ENCODE measurements at places on chromosomes 1 and 21. TPM values are rescaled to one million over a fixed set of nuclear protein-coding genes. Genes with fewer than 3 reads are reported as not detected.
A peak's percentile ranks its signal among the peaks of the same experiment; 100 is the strongest.

- peak; percentile 55 for DNase-seq
Observed at GRCh38 chr1:220680085-220680687, 10.0 kb upstream of the C1orf115 start.

- no peak for DNase-seq
Observed at GRCh38 chr1:217139513-217139912, 416.3 kb upstream of the ESRRG start.

DNA sequence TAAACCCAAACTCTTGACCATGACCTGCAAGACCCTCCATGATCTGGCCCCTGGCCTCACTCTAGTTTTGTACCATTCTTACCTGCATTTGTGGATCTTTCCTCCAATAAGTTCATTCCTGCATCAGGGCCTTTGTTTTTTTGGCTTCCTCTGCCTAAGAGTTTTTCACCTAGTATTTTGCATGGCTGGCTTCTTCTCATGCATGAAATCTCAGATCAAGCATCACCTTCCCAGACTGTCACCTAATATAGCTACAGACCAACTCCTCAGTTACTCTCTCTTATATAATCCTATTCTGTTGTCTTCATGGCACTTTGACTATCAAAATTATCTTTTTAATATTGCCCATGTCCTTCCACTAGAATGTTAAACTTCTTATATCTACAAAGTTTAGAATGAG is 54.2 kb downstream of the BTBD8 start:
- DNase-seq = no peak

- DNase-seq = no peak
Observed at GRCh38 chr1:152034324-152034653, 2.5 kb downstream of the S100A11 start.

DNA sequence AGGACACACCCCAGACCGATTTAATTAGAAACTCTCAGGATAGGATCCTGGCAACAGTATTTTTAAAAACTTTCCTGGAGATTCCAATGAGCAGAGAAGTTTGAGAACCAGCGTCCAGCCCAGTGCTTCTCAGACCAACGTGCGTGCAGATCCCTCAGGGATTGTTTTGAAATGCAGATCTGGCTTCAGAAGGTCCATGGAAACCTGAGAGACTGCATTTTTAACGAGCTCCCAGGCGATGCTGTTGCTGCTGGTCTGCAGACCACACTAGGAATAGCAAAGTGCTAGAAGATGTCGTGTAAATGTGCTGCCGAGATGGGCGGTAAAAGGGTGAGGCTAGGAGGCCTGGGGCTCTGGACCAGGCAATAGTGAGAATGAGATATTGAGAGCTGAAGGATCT is 18.4 kb upstream of the CASQ1 start:
- DNase-seq = no peak

GRCh38 chr1:9143250-9143649 is 14.3 kb upstream of the GPR157 start:
- DNase-seq = no peak

DNA sequence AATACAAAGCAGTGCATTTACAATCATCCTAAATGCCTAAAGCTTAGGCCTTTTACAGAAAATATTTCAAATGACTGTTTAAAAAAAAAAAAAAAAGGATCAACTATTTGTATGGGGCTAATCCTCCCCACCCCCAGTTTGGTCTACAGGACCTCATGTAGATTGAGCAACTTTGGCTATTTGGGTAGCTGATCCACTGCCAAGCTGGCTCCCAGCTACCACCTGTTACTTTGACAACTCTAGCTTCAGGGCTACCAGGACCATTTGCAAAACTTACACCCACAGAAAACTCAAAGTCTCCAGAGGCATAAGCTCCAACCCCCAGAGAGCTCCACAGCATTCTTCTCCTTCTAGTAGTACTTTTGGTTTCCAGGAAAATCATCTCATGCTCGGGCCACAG is 29.4 kb downstream of the JAK1 start:
- no peak for DNase-seq

DNA sequence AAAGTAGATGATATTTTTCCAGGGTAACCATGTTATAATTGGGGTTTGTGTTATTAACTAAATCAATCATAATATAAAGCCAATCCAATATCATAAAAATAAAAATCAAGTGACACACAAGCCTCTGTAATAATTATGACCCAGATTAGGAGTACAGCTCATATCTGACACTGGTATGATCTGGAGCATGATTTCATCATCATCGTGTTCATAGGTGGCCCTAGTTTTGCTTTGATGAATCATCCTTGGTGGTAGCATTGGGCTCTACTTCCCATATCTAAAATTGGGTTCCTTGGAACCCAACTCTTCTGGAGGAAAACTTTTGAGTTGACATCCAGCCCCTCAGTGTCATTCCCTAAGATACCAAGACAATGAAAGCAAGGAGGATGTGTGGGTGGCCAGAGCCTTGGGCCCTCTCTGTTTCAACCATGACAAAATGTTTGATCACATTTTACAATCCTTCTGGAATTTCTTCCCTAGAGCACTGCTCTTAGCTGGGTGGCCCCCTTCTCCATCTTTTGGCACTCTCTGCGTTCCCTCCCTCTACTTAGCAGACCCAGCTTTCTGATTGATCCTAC is 37.0 kb upstream of the ENAH start:
- peak; percentile 86 for DNase-seq

- DNase-seq = peak; percentile 33
Observed at GRCh38 chr1:177181631-177182291, 11.0 kb downstream of the BRINP2 start.

GRCh38 chr21:27564684-27565301 is 597.9 kb upstream of the ADAMTS5 start:
- peak; percentile 55 for DNase-seq

- DNase-seq = no peak
Observed at GRCh38 chr1:66791621-66792610, 9.2 kb downstream of the INSL5 start.

GRCh38 chr1:50123071-50123470 is 14.4 kb downstream of the ELAVL4 start:
- no peak for DNase-seq

GRCh38 chr1:11320153-11320936 is 47.3 kb downstream of the UBIAD1 start:
- no peak for DNase-seq

GRCh38 chr1:221308534-221309511 is 429.6 kb downstream of the HLX start:
- no peak for DNase-seq

- peak; percentile 63 for DNase-seq
Observed at GRCh38 chr1:109667452-109668122, at the start of gene GSTM2. Gene GSTM2 (plus strand): TSS chr1:109668057. CDS start chr1:109668116, 59 bp downstream.

- DNase-seq = peak; percentile 57
Observed at GRCh38 chr1:157505481-157506272, 46.6 kb downstream of the FCRL5 start.

DNA sequence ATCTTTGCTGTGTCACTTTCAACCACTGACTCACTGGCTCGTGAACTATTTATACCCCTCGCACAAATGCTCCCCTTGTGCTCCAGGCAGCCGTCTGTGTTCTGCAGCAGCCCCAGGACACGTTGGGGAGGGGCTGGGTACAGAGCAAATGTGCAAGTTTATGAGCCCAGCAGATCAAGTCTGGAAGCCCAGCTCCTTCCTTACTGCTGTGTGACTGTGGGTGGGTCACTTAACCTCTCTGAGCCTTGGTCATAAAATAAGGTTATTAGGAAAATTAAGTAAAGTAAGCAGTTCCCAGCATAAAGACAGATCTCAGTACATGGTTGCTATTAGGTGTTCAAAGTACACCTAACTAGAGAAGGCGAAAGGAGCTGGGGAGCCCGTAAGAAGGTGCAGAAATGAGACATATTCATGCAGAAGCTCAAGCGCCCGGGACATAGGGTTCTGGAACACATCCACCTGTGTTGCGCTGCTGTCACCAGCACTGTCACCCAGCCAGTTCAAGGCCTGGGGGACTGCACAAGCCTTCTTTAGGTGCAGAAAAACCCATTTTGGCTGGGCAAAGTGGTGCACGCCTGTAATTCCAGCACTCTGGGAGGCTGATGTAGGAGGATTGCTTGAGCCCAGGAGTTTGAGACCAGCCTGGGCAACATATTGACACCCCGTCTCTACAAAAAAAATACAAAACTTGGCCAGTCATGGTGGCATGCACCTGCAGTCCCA is 13.8 kb downstream of the EFHD2 start:
- DNase-seq = no peak

DNA sequence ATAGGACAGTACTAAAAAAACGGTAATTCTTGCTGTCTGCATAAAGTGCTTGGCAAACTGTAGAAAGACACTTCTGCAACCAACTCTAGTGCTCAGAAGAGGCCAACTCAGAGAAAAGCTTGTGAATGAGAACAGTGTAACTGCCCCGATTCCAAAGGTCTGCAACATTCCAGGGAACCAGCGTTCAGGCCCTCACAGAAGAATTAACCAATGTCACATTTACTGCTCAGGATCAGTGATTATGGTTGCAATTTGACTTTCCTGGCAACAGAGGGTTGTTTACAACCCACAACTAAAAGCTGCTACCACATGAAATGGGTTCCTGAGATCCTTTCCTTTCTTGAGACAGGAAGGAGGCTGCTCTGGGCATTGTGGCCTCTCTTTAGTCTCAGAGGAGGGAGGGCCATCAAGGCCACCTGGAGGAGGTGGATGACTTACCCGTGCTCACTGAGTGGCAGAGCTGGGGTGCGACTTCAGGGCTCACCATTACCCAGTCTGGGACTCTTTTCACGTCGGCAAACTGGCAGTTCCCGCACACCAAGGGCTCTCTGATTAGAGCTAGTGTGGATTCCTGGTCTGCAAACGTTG is 15.3 kb downstream of the SRSF4 start:
- DNase-seq = no peak

GRCh38 chr1:56553046-56553445 is 26.3 kb downstream of the PLPP3 start:
- no peak for DNase-seq

DNA sequence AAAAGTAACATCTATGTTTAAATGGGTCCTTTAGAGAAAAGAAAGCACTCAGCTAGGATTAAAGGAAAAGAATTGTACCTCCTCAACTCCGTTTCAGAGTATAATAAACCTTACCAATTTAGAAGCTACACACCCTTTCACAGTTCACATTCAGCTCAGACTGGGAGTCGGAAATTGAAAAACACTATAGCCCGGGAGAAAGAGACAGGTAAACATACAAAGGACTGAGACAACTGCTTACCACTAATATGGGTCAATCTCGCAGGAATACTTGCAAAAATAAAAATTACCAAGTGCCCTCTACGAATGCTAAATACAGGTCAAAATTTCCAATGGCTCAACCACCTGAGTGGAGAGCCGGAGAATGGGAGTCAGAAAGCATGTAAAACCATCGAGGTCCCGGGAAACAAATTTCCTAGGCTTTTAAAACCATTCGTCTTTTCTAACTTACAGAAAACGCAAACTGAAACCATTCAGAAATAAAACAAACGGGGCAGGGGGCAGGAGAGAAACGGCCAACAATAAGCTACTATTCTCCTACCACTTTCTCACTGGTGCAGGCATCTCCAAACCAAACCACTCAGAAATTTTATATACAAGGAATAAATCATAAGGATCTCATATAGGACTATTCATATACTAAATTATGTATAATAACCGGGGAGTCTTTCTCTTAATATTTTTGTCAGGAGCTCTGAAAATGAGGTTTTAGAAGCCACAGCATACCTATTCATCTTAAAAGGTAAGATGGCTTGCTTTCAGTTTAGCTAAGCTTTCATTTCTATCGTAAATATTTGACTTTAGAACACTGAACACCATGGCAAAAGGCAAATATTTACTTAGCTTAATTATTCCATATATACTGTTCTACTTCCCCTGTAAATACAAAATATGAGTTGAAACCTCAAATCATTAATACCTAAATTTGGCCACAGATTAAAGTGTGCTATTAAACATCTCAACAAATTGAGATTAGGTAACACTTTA is 136.5 kb downstream of the RERE start:
- DNase-seq = no peak

DNA sequence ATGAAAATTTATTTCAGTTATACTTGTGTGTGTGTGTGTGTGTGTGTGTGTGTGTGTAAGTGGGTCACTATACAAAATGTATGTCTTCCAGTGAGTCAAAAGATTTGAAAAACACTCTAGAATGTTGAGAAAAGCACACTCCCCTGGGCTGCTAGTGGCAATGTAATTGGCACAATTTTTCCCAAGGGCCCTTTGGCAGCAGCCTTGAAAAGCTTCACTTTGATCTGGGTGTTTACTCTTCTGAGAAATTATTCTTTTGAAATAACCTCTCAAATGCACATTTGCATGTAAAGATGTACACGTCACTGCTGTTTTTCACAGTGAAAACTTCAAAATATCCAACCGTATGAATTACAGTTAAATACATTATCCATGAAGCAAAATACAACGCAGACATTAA is 22.1 kb upstream of the SLC44A3 start:
- DNase-seq = no peak

GRCh38 chr21:37153196-37153934 is 80.3 kb downstream of the TTC3 start:
- DNase-seq = peak; percentile 44

GRCh38 chr1:7525338-7526063 is 245.6 kb upstream of the VAMP3 start:
- no peak for DNase-seq

GRCh38 chr1:25068829-25069228 is 138.8 kb upstream of the RUNX3 start:
- DNase-seq = no peak

DNA sequence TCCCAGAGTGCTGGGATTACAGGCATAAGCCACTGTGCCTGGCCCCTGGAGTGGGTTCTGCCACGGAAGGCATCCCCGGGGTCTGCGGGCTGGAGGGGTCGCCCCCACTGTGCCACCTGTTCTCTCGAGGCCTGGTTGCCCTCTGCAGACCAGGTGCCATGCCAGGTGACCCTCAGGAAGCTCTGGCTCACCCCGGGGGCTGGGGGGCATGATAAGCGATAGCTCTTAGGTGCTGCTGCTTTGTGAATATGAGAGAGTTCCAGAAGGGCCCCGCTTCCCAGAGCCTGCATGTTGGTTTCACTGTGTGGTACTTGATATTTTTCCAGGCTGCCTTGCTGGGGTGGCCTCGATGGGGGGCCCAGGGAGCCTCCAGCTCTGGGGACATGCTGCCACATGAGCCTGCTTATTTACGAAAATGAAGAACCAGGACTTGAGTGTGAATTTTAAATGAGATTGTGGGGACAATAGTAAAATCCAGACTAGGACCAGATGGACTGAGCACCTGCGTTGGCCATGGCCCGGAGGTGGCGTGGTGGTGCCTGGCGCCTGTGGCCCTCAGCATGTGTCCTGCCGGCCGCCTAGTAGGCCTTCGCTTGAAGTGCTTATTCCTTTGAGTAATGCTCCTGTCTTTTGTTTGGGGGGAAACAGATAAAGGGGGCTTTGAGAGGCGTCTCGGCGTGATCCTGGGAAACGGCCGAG is 7.3 kb downstream of the SKI start:
- no peak for DNase-seq

- no peak for DNase-seq
Observed at GRCh38 chr1:211344152-211344618, 17.6 kb downstream of the TRAF5 start.

GRCh38 chr1:29460694-29461093 is 224.4 kb downstream of the PTPRU start:
- DNase-seq = no peak

Gene SDC3
- 4.7 TPM for total RNA-seq

Gene CFHR2
- total RNA-seq = not detected

Gene TMEM222
- 17.1 TPM for total RNA-seq

Gene CELA3A
- total RNA-seq = not detected

Gene CALML6
- 0.77 TPM for total RNA-seq

Gene S100A2
- 804 TPM for total RNA-seq

Gene PTPRF
- total RNA-seq = 202 TPM

Gene C4BPB
- not detected for total RNA-seq

Gene S100A4
- total RNA-seq = 16.8 TPM

Gene CCDC181
- not detected for total RNA-seq

Gene CD34
- not detected for total RNA-seq

Gene ZNF695
- 0.53 TPM for total RNA-seq

Gene GCSAML
- not detected for total RNA-seq

Gene NEK2
- 0.26 TPM for total RNA-seq

Gene ATAD3C
- total RNA-seq = 0.26 TPM

Gene EPHB2
- total RNA-seq = 10.0 TPM
